ENCODE measurements at places on chromosomes 2 and 18.

DNA sequence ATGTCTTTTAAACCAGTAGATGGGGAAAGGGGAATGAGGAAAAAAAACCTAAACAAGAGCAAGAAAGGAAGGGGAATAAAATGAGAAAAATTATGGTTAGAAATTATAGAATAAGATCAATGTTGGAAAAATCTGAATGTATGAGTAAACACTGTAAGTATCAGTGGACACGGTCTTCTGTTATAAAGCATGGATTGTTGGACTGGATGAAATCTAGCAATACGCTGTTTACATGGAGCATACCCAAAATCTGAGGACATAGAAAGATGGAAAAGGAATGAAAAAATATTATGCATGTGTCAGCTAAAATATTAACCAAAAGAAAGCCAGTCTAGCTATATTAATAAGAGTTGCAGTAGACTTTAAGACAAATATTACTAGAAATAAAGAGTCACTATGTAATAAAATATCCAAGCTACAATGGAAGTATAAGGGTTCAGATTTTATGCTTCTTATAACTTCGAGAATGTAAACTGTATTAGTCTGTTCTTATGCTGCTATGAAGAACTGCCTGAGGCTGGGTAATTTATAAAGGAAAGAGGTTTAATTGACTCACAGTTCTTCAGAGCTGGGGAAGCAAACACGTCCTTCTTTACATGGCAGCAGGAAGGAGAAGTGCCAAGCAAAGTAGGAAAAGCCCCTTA is 32.4 kb downstream of the DDX1 start:
- no peak for DNase-seq

DNA sequence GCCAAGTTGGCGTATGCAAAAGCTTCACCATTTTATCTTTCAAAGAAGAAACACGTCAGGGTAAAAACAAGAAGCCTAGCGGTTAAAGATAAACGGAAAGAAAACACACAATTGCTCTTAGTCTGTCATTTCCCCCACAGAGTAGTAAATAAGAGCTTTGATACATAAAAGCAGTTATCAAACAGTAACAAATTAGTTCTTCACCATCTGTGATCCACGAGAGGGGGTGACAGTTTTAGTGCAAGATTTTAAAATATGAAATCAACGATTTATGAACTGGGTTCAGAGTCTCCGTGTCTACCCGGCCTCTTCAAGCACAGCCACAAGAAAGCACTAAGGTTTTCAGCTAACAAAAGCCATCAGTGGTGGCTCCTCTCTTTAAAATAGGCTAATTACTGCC is 703.9 kb upstream of the ID2 start:
- no peak for DNase-seq

- peak; percentile 87 for DNase-seq
Measured at GRCh38 chr2:38959938-38960608, 70.4 kb downstream of the ARHGEF33 start.

- DNase-seq: no peak
Measured at GRCh38 chr2:161580426-161580825, 43.8 kb upstream of the SLC4A10 start.

Data from activated CD4-positive, alpha-beta T cell treated with anti-CD3 and anti-CD28 coated beads for 36 hours (primary cell).